Subcutaneous adipose tissue (tissue), 4 donors: ENCODE measurements at places on chromosomes 6 and 20. TPM values are rescaled to one million over a fixed set of nuclear protein-coding genes. Genes with fewer than 3 reads are reported as not detected.

ESR1 gene
- total RNA-seq: 5.8 TPM

AGPAT4 gene
- 18.5 TPM for total RNA-seq

ISM1 gene
- total RNA-seq: 16.0 TPM

HLA-DMB gene
- 199 TPM for total RNA-seq
